ENCODE measurements at places on chromosomes 1 and 21. TPM values are rescaled to one million over a fixed set of nuclear protein-coding genes. Genes with fewer than 3 reads are reported as not detected.

The CELA3A gene
- not detected for total RNA-seq

The MSH4 gene
- total RNA-seq, result 0.10 TPM

The PPIAL4G gene
- not detected for total RNA-seq

The EPHA10 gene
- 0.43 TPM for total RNA-seq

The SRGAP2 gene
- 27.9 TPM for total RNA-seq

The PRKAB2 gene
- total RNA-seq, result 43.3 TPM

The CSMD2 gene
- total RNA-seq, result not detected

The LCK gene
- total RNA-seq, result not detected

The OR2T29 gene
- not detected for total RNA-seq

The NES gene
- 2.5 TPM for total RNA-seq

The SLC16A4 gene
- 412 TPM for total RNA-seq

The SELENBP1 gene
- 28.9 TPM for total RNA-seq

The NPL gene
- 23.7 TPM for total RNA-seq

The ATP1B1 gene
- total RNA-seq, result 91.9 TPM

The IFI44 gene
- total RNA-seq, result 16.9 TPM
